ENCODE measurements at places on chromosomes 3 and 15.

DNA sequence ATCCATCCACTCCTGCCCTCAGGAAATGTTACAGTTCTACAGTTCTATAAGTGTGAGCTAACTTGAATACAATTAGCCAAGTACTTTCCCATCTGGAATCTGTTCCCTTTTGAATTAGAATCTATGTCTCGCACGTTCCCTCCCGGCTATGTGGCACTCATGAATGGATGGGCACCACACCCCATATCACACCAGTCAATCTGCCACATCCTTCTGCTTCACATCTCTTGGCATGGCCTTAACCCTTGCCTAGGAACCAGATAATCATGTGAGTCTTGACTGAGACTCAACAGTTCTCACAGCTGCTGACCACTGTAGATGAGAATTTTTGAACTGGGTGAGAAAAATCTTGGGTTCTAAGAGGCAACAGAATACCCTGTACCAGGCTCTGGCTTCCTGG lies 180.2 kb downstream of the TNIK start:
- DNase-seq, result peak; percentile 41

DNA sequence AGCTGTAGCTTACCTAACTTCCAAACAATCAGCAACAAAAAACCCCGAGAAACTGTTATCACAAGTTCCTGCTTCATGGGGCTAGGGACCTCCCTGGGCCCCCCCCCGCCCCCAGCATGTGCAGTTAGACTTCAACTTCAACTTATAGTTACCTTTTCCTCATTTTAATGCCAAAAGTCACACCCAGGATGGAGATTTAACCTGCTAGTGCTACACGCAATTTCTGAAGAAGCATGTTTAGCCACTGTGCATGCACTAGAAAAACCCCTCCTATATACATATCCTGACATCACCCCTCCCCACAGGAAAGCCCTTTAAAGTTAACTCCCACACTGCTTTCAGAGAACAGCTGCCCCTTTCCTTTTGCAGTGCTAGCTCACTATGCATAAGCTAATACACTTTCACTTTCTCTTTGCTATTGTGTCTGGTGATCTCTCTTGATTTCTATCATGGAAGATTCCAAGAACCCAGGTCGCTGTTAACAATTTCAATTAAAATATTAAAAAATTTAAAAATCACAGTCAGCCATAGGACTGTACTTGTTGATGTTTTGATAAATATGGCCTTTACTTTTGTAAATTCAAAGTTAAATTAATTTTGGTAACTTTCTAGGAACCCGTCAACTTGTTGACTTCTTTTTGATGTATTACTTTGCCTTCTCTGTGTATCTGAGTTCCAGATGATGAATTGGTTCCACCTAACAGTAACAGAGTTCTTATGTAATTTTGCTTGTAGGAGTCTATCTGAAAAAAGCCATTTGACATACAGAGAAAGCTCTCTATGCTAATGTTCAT lies 75.2 kb upstream of the ACAD9 start:
- peak; percentile 61 for DNase-seq

- no peak for DNase-seq
These were observed 34.5 kb upstream of the VILL start for GRCh38 chr3:37955918-37956707.

DNA sequence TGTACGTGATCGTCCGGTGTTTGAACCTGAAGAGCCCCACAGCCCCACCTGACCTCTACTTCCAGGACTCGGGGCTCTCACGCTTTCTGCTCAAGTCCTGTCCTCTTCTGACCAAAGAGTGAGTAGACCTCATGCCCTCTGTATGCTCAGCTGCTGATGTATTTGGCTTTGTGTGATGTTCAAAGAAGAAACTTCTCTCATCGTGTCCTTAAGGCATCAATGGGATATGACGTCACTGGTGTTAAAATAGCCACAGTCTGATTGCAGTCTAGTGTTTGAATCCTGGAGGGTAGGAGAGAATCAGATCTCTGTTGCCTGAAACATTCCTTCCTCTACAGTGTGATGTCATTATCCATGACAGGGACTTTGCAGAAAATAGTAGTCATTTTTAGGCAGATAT lies 28.1 kb downstream of the ABHD2 start:
- DNase-seq, result no peak

- DNase-seq, result peak; percentile 42
These were observed 6.6 kb upstream of the CCR8 start for GRCh38 chr3:39322936-39323335.

DNA sequence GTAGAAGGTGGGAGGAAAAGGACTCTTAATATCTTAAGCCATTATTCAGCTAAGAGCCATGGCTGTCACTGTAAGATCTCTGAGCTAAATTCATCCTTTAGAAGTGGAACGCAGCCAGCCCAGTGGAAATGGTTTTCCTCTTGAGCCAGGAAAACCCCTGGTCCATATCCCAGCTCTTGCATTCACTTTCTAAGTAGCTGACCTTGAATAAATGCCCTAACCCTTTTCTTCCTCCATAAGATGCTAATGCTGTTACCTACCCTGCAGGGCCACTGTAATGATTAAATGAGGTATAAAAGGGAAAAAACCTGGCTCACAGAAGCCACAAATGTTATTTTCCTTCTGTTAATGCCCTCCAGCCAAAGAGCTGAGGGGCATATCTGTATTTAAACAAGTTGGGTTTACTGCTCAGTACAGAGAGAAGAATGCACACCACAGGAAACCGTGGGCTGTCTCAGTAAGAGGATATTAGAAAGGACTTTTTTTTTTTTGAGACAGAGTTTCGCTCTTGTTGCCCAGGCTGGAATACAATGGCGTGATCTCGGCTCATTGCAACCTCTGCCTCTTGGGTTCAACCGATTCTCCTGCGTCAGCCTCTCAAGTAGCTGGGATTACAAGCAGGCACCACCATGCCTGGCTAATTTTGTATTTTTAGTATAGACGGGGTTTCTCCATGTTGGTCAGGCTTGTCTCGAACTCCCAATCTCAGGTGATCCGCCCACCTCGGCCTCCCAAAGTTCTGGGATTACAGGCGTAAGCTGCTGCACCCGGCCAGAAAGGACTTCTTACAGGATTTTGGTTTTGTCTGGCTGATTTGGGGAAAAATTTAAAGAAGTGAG lies 6.8 kb downstream of the UBL7 start:
- no peak for DNase-seq

- peak; percentile 76 for DNase-seq
These were observed 57.0 kb downstream of the NEK10 start for GRCh38 chr3:27312044-27312668.
